NCI-H1105 treated with DMSO at 0.1 percent for 48 hours (cell line): ENCODE measurements at places on chromosomes 13 and 19.

GRCh38 chr13:43094901-43095300 is 71.5 kb downstream of the DNAJC15 start:
- DNase-seq, result no peak

DNA sequence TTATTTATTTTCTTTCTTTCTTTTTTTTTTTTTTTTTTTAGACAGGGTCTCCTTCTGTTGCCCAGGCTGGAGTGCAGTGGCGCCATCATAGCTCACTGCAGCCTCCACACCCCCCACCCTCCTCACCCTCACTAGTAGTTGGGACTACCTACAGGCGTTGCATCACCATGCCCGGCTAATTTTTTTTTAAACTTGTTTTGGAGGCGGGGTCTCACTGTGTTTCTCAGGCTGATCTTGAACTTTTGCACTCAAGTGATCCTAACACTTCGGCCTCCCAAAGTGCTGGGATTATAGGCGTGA is 33.6 kb downstream of the GJA3 start:
- no peak for DNase-seq

DNA sequence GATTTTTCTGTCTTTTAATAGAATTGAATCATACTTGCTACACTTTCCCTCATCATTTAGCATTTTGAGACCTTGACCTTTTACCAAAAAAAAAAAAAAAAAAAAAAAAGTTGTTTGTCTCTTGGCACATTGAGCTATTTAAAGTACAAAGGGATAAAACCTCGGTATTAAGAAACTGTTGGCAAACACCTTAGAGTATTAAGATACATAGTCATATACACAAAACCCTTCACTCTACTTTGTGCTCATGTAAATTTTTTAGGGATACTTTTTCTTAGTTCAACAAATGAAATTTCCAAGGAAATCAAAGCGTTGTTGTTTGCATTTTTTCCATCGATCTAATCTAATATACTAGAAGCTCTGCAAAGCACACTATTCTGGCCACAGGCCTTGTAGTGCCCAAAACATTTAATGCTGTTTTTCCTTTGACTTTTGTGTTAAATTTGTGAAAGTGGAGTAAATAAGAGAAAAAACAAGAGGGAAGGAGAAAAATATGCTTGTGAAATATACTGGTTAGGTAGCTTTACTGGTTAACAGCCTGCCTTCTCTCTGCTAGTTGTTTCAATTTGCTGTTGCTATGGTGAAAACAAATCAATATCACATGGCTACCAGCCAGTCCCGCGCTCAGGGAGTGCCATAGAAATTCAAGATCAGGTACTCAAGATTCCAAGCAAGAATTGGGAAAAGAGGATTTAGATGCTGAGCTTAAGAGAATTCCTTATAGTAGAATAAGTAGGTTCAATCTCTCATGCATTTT is 2.6 kb downstream of the MBNL2 start:
- DNase-seq, result peak; percentile 59

DNA sequence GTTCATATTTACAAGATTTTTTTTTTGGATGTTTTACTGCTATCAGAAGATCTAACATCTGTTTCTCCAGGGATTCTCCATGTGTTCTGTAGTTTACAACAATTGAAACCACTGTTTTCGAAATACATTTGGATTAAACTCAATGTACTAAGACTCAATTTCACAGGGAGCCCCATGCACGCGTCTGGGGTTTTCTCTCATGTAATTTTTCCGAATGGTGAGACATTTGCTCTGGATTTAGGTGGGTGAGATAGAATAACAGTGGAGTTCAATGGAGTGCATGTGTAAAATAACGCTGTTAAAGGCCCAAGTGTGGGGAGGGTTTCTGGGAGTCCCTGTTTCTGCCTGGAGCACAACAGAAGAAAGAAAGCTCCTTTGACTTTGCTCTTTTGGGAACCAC is 330.3 kb downstream of the TSHZ3 start:
- DNase-seq, result no peak

GRCh38 chr19:14544047-14544446 is 14.7 kb downstream of the TECR start:
- DNase-seq, result no peak

GRCh38 chr13:40528881-40529280 is 137.6 kb downstream of the FOXO1 start:
- no peak for DNase-seq

DNA sequence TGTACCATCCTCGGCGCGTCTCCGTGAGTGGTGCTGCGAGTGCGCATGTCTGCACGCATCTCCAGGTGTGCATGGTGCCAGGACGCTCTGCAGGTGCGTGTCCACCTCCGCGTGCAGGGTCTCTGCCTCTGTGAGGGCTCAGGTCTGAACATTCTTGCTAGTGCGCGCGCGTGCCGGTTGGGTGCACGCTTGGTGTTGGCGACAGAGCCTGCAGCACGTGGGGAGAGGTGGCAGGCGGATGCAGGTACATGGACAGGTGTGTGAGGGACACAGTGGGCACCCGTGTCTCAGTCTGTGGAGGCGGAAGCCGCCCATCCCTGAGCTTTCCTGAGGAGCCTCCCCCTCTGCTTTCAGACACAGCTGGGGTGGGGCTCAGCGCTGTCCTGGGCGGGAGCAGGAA is 4.9 kb upstream of the OR10H2 start:
- no peak for DNase-seq

- DNase-seq, result no peak
These were observed 15.6 kb upstream of the NOTCH3 start for GRCh38 chr19:15216363-15216762.

DNA sequence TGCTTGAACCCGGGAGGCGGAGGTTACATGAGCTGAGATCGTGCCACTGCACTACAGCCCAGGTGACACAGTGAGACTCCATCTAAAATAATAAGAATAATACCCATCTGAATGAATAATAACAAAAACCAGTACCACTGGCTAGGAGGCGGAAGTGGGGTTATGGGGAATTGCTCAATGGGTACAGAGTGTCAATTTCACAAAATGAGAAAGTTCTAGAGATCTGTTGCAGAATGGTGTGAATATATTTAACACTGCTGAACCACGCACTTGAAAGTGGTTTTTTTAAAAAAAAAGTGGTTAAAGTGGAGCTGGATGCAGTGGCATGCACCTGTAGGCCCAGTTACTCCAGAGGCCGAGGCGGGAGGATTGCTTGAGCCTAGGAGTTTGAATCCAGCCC is 18.5 kb downstream of the KLF2 start:
- no peak for DNase-seq

DNA sequence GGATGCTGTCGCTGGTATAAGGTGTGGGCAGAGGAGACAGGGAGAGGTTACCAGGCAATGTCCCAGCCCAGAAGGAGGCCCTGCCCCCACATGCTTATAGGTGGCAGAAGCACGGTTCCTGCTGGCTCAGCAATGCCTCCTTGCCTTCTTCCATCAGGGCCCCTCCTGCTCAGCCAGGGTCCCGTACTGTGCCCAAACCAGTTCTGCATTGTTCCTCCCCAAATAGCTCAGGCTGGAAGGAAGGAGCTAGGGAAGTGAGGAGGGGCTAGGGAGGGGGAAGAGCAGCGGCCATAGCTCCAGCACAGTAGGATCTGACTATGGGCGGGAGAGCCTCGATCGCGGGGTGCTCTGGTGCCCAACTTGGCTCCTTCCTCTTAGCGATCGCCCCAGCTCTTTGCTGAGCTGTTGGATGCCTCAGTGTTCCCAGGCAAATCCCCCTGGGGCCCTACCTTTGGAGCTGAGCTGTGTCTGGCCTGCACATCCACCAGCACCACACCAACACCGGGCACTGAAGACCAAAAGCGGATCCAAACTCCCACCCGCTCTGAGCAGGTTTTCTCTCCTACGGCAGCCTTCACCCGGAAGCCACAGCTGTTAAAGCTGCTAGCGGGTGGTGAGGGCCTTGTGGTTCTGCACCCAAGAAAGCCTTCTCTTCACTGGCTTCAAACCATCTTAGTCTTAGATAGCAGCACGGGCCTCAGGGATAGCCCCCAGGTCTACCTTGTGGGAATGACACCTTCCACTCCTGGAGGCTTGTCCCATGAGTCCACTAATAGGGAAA is 32.1 kb upstream of the PEPD start:
- no peak for DNase-seq

DNA sequence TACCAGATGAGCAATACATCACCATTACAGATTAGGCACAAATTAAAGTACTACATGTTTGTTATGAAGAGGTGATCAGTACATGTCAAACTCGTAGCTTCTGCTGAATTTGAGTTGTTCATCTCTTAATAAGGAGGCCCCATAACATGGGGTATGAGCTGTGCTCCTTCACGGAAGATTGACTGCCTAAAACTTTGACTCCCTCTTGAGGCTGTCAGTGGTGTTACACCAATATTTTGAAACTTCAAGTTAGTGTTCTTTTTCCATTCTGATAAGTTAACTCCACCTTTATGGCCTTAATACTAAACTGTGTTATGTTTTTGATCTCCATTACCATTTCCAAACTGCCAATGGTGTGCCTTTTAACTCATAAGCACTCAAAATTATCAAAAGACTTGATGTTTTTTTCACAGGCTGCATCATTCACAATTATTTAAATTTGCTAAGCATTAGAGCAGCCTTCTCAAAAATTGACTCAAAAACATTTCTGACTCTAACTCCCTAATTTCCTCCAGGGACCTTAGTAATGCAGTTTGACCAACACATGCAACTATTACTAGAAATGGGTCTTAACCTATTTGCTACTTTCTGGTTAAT is 1591.5 kb downstream of the PCDH9 start:
- peak; percentile 65 for DNase-seq

DNA sequence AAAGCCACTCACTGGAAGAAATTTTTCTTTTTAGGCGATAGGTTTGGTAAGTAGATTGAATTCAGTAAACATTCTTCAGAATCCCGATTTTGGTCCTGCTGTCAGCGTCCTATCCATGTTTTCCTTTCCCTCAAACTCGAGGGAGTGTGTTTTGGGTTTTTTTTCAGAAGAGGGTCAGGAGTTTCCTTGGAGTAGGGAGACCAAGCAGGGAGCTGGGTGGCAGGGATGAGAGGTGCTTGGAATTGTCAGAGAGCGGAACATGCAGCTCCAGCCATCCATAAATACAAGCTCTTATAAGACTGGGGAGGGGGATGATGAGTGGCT is 1.6 kb upstream of the PCDH8 start:
- DNase-seq, result no peak

GRCh38 chr13:109131698-109132257 is 502.4 kb downstream of the MYO16 start:
- no peak for DNase-seq

- no peak for DNase-seq
These were observed 2220.8 kb upstream of the PCDH20 start for GRCh38 chr13:63636316-63636993.

- DNase-seq, result no peak
These were observed 631.1 kb downstream of the TBC1D4 start for GRCh38 chr13:74850893-74851292.

DNA sequence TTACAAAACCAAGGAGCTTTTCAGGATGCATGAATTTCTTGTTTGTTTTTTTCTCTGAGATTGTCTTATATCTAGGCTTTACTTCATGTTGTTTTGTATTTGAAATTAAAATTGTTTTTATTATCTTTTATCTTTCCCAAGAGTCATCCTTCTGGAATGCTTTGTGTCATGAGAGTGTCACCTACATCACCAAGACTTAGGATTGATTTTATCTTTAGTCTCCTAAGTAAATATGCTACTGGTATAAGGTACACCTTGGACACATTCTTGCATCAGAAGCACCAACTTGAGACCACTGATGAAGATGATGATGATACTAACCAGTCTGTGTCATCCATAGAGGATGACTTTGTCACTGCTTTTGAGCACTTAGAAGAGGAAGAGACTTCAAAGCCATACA is 26.4 kb downstream of the AKAP11 start:
- no peak for DNase-seq

GRCh38 chr13:83065108-83065507 is 817.2 kb downstream of the SLITRK1 start:
- no peak for DNase-seq

DNA sequence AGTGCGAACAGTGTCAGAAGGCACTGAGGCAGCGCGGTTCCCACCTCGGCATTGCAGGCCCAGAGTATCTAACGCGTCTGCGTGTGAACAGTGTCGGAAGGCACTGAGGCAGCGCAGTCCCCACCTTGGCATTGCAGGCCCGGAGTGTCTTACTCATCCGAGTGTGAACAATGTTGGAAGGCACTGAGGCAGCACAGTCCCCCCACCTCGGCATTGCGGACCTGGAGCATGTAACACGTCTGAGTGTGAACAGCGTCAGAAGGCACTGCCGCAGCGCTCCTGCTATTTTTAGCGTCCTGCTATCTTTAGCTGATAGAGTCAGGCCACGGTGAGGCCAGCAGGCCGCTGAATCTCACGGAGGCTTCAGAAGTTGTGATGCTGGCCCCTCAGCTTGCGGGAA is 39.6 kb downstream of the ATP11A start:
- DNase-seq, result no peak
